ENCODE measurements at places on chromosomes 6 and 20. TPM values are rescaled to one million over a fixed set of nuclear protein-coding genes. Genes with fewer than 3 reads are reported as not detected.

DNA sequence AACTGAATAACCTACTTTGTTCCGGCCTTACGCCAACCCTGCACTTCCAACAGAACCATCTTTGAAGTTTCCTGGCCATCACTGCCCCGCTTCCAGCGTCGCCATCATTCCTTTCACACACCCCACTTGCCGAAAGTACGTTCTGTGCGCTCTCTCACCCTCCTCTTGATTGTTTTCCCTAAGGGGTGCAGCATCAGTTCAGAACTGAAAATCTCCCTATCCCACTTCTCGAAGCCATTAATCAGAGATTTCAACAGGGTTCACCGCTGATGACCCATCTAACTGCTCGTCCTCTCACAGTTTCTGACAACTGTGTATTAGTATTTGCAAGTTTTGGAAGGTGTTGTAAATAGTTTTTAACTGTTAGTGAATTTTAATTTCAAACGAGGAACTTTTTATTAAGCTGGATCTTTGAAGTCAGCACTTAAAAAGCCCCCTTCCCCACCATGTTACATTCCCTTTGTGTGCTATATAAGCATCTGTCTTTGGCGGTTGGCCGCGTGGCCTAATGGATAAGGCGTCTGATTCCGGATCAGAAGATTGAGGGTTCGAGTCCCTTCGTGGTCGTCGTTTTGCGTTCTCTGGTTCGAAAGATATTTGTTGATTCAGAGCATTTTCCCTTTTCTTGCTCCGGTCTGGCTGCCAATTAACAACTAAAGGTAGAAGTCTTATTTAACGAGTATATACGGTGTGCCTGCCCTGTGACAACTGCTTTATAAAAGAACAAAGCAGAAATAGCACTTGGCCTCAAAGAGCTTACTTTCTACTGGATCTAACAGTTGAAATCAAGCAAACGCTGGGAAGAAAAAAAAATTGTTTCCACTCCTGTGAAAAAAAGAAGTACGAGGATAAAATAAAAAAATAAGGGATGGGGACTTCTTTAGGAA, 42.6 kb downstream of the TRIM27 start:
- H3K4me3 ChIP-seq, result peak overlapping the region; percentile 80
- H3K36me3 ChIP-seq, result no peaks in the 10 kb centered on the region
- DNase-seq, result peak; percentile 80

GRCh38 chr20:20820104-20820503, 107.7 kb upstream of the RALGAPA2 start:
- H3K4me3 ChIP-seq, result no peak overlapping the region
- no peaks in the 10 kb centered on the region for H3K4me1 ChIP-seq
- no peak overlapping the region for H3K27ac ChIP-seq
- no peak for DNase-seq

DNA sequence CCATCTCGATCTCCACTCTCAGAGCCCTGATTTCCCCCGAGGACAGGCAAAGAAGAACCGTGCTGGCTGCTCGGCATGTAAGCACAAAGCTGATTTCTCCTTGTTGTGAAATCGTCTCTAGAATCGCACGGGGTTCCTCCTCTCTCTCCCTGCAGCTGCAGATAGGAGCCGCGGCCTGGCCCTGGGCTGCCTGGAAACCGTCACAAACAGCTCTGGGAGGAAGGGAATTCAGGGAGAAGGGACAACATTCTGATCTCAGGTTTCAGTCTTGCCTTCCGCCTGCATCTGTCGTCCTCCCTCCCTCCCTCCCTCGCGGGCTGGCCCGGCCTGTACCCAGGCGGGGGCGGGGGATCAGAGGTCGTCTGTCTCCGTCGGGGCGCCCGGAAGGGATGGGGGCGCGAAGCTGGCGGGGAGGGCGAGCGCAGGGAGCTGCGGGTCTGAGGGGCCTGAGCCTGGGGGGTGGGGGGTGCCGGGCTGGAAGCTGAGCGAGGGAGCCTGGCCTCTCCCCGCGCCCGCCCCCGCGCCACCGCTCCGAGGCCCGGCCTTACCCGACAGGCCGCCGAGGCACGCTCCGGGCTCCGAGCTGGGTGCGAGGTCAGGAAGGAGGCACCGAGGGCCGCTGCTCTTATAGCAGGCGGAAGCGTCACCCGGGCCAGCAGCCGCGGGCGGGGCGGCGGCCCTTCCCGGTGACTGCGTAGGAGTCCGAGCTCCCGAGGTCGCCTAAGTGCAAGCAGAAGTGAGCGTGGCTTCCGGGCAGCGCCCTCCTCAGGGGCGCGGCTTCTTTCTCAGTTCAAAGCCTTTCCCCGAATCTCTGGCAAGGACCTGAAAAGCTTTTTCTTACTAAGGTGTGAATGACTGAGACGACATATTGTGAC, at the start of gene SERPINB1:
TSS of gene SERPINB1 (minus strand) at position 600 of the 875 bp plus-strand sequence. CDS start 1,277 bp downstream, outside the sequence.
- no peaks in the 10 kb centered on the region for H3K27me3 ChIP-seq
- H3K27ac ChIP-seq, result peak within 1 kb of the TSS; percentile 93
- DNase-seq, result peak; percentile 92
- peaks cover 3% of the 10 kb centered on the region for H3K36me3 ChIP-seq

- H3K4me3 ChIP-seq, result peak within 1 kb of the TSS; percentile 52
- H3K27me3 ChIP-seq, result no peaks in the 10 kb centered on the region
- peaks cover 13% of the 10 kb centered on the region for H3K4me1 ChIP-seq
- peak; percentile 68 for DNase-seq
Measured at GRCh38 chr6:31497531-31498476, at the start of gene MICB. MICB (plus strand) TSS chr6:31498145; CDS start chr6:31498194, 49 bp downstream.

GRCh38 chr6:43953256-43953655, 174.0 kb downstream of the MRPL14 start:
- DNase-seq, result no peak
- H3K27me3 ChIP-seq, result no peaks in the 10 kb centered on the region
- H3K27ac ChIP-seq, result no peak overlapping the region
- H3K36me3 ChIP-seq, result no peaks in the 10 kb centered on the region
- H3K4me1 ChIP-seq, result no peaks in the 10 kb centered on the region

DNA sequence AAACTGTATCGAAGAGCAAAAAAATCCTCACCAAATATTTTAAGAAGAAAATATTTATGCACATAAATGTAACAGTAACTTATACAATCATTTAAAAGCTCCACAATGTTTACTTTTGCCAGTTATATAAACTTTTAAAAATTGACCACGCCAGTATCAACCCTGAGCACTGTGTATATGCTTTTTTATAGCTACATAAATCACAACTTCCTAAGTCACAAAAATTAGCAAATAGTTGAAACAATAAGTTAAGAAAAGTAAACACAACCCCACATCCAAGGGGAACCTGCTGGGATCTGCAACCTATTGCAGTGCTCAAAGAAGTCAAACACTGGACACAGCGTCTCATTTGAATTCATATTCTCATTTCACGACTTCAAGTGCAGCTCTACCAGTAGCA, 89.8 kb upstream of the DST start:
- H3K27me3 ChIP-seq, result no peaks in the 10 kb centered on the region
- no peak overlapping the region for H3K4me3 ChIP-seq
- H3K4me1 ChIP-seq, result peaks cover 19% of the 10 kb centered on the region
- no peaks in the 10 kb centered on the region for H3K36me3 ChIP-seq
- DNase-seq, result no peak

DNA sequence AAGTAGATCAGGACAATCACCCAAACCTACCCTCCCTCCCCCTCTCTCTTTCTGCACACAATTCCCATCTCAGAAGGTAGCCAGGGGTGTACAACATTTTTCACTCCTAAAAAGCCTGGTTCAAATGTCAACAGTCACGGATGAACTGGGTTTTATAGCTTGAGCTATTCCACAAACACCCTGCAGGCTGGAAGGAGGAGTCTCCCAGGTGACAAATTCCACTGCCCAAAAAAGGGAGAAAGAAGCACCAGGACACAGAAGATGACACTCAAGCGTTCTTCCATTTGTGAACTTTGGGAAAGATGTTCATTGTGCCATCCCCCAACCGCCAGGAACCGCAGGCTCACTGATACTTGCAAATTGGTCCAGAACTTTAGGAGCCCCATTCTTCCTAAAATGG, 111.5 kb upstream of the NFATC2 start:
- no peaks in the 10 kb centered on the region for H3K27me3 ChIP-seq
- peaks cover 2% of the 10 kb centered on the region for H3K4me1 ChIP-seq
- no peak overlapping the region for H3K27ac ChIP-seq
- DNase-seq, result no peak
- no peaks in the 10 kb centered on the region for H3K36me3 ChIP-seq

GRCh38 chr6:152380351-152380767, 256.8 kb downstream of the SYNE1 start:
- peak; percentile 97 for DNase-seq
- no peaks in the 10 kb centered on the region for H3K27me3 ChIP-seq
- H3K36me3 ChIP-seq, result peaks cover 1% of the 10 kb centered on the region
- peak overlapping the region; percentile 100 for H3K27ac ChIP-seq

DNA sequence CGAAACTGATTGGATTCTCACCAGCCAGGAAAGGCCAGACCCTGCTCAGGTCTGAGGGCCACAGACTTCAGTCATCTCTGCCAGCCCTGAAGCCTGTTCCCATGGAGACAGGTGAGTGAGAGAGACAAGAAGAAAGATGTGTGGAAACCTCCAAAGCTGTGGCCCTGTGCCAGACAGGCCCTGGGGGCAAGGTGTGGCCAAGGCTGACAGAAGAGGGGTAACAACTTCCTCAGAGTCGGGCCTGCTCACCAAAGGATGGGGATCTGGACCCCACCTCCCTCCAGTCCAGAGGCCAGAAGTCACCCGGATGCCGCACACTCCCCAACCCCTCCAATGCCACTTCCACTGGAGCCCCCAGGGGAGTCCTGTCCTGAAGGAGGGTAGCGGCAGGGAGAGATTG, 73.6 kb downstream of the MDGA1 start:
- peaks cover 10% of the 10 kb centered on the region for H3K4me1 ChIP-seq
- DNase-seq, result no peak
- H3K36me3 ChIP-seq, result no peaks in the 10 kb centered on the region
- no peak overlapping the region for H3K4me3 ChIP-seq

DNA sequence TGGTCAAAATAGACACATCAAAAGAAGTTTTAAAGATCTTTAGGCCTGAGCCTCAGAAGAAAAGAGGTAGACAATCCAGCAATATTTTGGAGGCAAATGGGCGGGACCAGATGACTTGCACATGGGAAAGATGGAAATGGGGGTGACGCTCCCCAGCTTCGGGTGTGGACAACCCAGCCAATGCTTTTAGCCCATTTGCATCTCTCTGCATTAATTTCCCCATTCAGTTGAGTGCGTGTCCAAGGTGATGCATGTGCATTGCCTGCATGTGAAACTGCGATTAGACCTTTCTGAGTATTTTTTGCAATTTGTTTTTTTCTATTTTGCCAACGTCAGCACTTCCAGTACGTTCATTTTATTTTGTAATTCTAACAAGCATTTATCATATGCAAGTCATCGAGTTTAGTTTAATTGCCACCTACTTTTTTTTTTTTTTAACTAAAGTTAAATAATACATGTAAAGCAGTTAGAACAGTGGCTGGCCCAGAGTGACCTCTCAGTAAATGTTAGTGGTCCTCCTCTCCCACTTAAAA, 24.2 kb downstream of the PDRG1 start:
- H3K36me3 ChIP-seq, result no peaks in the 10 kb centered on the region
- no peak overlapping the region for H3K27ac ChIP-seq
- DNase-seq, result no peak
- H3K27me3 ChIP-seq, result peaks cover 9% of the 10 kb centered on the region
- no peak overlapping the region for H3K4me3 ChIP-seq

GRCh38 chr6:41073968-41074691, 1.4 kb downstream of the NFYA start:
- DNase-seq, result peak; percentile 46
- no peaks in the 10 kb centered on the region for H3K27me3 ChIP-seq
- H3K4me1 ChIP-seq, result peaks cover 3% of the 10 kb centered on the region
- H3K27ac ChIP-seq, result peak overlapping the region; percentile 94

DNA sequence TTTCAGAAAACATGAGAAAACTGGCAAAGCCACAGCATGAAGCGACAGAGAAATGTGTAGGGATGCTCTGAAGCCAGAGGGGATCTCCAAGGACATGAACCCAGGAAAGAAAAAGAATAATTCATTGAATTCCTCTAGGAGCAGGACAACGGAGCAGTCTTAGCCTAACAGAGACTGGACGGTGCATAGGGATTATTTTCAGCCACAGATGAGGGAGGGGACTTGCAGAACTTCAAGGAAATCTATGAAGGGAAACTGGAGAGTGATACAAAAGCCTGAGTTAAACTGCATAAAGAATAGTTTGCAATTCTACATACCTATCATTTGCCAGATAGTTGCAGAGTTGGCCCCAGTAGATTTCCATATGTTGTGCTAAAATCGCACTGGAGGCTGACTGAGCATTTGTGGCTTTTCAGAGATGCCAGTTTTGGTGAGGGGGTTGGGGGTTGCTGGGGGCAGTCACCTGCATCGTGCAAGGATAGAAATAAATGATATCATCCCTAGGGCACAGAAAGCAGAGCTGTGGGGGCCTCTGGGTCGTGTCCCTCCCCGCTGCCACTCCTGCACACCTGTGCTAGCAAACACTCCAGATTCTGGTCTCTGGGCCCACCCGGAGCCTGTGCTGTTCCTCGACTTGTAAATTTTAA, 443.2 kb upstream of the JARID2 start:
- H3K4me3 ChIP-seq, result no peak overlapping the region
- DNase-seq, result no peak
- H3K27ac ChIP-seq, result no peak overlapping the region
- peaks cover 2% of the 10 kb centered on the region for H3K4me1 ChIP-seq
- no peaks in the 10 kb centered on the region for H3K36me3 ChIP-seq
- peaks cover 3% of the 10 kb centered on the region for H3K27me3 ChIP-seq

Gene TINAG
- total RNA-seq, result not detected

Gene TULP4
- 88.2 TPM for total RNA-seq

GRCh38 chr20:44196271-44196670, 9.3 kb upstream of the JPH2 start:
- DNase-seq, result no peak
- no peak overlapping the region for H3K27ac ChIP-seq
- H3K4me1 ChIP-seq, result peaks cover 10% of the 10 kb centered on the region
- no peak overlapping the region for H3K4me3 ChIP-seq

Gene C6orf52
- total RNA-seq, result 0.26 TPM

DNA sequence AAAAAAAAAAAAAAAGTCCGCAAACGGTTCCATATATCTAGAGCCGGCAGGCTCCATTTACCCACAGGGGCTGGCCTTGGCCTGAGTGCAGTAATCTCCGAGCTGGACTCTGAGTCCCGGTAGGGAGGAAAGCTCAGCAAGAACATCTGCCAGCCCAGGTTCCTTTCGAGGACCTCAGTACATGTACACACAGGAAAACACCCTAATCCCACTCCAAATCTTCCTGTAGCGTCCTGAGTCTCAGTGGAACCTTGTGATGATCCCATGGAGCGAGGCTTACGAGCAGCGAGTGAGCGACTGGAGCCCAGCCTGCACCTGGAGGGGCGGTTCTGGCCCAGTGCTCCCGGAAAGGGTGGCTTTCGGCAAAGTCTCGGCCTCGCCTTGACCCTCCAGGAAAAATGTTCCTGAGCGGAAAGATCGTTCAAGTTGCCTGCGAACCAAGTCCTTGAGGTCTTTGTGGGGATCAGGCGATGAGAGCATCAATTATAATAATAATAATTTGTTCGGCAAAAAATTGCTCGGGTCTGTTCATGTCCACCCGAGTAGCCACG, 32.1 kb downstream of the PRSS16 start:
- H3K36me3 ChIP-seq, result no peaks in the 10 kb centered on the region
- peak overlapping the region; percentile 45 for H3K4me3 ChIP-seq
- DNase-seq, result no peak
- H3K27ac ChIP-seq, result no peak overlapping the region
- peaks cover 12% of the 10 kb centered on the region for H3K27me3 ChIP-seq

Gene HDGFL1
- total RNA-seq, result not detected

Gene NDUFAF4
- total RNA-seq, result 7.4 TPM

Gene XKR7
- total RNA-seq, result not detected
